Stimulated activated CD4-positive, alpha-beta T cell treated with anti-CD3 and anti-CD28 coated beads, TNF-alpha, amount 100 ng/mL, for 1 hour (primary cell): ENCODE measurements at places on chromosomes 16 and 17.

DNA sequence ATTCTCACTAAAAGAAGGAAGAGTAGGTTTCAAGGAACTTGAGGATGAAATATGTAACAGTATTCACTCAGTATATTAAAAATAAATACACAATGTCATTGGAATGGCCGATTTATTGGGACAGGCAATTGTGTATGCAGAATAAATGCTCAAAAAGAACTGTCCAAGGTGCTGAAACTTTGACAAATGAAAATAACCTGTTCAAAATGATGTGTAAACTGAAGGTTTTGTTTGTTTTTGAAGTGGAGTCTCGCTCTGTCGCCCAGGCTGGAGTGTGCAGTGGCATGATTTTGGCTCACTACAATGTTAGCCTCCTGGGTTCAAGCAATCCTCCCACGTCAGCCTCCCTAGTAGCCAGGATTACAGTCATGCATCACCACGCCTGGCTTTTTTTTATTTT is 318.7 kb upstream of the RBFOX1 start:
- no peak for DNase-seq

DNA sequence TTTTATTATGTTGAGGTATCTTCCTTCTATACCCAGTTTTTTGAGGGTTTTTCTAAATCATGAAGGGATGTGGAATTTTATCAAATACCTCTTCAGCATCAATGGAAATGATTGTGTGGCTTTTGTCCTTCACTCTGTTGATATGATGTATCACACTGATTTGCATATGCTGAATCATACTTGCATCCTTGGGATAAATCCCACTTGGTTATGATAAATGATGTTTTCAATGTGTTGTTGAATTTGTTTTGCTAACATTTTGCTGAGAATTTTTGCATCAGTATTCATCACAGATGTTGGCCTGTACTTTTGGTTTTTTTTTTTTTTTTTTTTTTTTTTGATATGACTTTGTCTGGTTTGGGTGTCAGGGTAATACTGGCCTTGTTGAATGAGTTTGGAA is 23.1 kb downstream of the CD300LB start:
- DNase-seq = no peak

DNA sequence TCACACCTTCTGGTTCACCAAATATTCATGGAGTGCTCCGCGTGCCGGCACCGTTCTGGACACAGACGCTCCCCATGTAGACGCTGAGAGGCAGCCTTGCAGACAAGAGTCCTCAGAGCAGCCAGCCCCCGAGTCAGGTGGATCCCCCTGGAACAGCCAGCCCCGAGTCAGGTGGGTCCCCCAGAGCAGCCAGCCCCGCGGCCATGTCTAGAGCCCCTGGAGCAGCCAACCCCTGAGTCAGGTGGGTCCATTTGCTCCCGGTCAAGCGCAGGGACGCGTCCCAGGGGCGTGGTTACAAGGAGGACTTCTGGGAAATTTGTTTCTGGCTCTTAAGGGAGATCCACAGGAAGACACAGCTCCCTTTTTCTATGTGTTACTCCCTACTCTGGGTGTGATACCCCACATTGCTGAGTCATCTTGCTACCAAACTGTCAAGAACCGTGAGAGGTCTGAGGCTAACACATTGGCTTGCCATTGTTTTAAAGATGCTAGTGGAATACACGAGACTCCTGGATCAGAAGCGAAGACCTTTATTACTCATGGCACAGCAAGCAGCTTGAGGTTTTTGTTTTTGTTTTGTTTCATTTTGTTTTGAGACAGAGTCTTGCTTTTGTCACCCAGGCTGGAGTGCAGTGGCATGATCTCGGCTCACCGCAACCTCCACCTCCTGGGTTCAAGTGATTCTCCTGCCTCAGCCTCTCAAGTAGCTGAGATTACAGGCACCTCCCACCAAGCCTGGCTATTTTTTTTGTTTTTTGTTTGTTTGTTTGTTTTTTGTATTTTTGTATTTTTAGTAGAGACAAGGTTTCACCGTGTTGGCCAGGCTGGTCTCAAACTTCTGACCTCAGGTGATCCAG is 43.3 kb upstream of the CBFA2T3 start:
- no peak for DNase-seq

GRCh38 chr16:68035227-68035626 is 12.1 kb downstream of the DUS2 start:
- DNase-seq = no peak

- DNase-seq = no peak
Observed at GRCh38 chr16:56742030-56742984, 12.4 kb downstream of the NUP93 start.

GRCh38 chr17:78258323-78259191 is 27.1 kb downstream of the TMEM235 start:
- peak; percentile 52 for DNase-seq

GRCh38 chr16:49503256-49504022 is 129.8 kb downstream of the C16orf78 start:
- no peak for DNase-seq

GRCh38 chr16:88649924-88650748 is 717 bp downstream of the CYBA start:
- no peak for DNase-seq

GRCh38 chr16:84751241-84751640 is 51.4 kb downstream of the USP10 start:
- DNase-seq = no peak

- DNase-seq = no peak
Observed at GRCh38 chr17:66791347-66791746, 43.6 kb upstream of the CACNG5 start.

GRCh38 chr17:74740641-74741387 is 3.8 kb downstream of the RAB37 start:
- DNase-seq = no peak

- DNase-seq = no peak
Observed at GRCh38 chr16:4783251-4783950, 4.7 kb downstream of the SEPTIN12 start.

GRCh38 chr16:5215901-5216300 is 118.3 kb upstream of the EEF2KMT start:
- DNase-seq = no peak

DNA sequence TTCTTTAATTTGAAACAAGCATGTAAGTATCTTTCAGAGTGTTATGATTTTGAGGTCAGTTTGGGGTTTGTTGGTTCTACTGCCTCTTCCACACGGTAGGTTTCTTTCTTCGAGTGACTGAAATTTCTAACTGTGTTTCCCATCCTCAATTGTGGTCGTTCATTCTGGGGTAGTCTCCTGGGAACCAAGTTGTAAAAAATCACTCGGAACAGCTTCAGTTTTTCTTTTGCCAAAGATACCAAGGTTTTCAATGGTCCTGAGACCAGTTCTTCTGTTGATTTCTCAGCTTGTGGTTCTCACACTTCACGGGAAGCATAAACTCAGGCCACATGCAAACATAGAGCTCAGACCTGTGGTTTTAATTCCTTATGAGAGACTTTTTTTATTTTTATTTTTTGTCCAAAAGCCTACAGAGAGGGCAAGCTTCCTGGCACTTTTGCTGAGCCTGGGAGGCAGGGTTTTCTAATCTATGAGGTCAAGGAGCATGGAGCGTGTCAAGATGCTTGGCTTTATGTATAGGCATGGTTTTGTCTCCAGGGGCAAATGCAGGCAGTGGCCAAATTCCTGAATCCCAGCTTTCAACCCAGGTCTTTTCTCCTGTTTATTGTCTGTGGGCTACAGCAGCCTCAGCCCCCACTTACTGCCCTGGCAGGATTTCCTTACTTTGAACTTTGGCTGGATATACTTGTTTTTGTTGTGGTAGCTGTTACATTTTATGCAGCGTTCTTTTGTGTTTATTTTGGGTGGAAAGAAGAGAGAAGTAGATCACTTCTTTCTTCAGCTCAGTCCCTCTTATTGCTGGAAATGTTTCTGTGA is 32.9 kb downstream of the HS3ST3A1 start:
- no peak for DNase-seq

DNA sequence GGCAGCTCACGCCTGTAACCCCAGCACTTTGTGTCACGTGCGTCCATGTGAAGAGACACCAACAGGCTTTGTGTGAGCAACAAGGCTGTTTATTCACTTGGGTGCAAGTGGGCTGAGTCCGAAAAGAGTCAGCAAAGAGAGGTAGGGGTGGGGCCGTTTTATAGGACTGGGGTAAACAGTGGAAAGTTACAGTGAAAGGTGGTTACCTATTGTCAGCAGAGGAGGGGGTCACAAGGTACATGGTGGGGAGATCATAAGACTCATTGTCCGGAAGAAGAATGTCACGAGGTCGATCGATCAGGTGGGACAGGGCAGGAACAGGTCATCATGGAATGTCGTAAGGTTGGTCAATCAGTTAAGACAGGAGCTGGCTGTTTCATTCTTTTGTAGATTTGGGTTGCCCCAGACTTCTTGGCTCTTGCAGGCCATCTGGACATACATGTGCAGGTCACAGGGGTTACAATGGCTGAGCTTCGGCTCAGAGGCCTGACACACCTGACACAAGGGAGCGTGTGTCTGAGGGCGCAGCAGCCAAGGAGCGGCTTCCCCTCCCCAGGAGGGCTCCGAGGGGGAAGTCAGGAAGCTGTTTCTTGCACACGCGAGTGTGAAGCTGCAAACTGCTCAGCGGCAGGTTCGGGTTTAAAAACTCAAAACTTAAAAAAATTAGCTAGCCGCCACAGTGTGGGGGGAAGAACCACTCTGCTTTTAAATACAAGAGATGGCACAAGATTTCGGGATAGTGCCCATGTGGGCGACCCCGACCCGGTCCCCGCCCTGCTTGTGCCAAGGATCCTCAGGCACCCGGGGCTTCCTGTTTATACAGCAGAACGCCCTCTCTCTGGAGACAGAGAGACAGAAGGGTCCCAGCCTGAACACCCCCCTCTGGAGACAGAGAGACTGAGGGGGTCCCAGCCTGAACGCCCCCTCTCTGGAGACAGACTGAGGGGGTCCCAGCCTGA is 12.4 kb upstream of the TEX19 start:
- DNase-seq = no peak

- no peak for DNase-seq
Observed at GRCh38 chr17:31068291-31068690, 26.5 kb upstream of the NF1 start.

GRCh38 chr16:8964462-8964861 is 756 bp upstream of the USP7 start:
- no peak for DNase-seq

GRCh38 chr17:74875155-74875976 is 2.6 kb upstream of the FDXR start:
- DNase-seq = no peak

GRCh38 chr16:88533381-88533917 is 36.8 kb upstream of the ZC3H18 start:
- DNase-seq = no peak

DNA sequence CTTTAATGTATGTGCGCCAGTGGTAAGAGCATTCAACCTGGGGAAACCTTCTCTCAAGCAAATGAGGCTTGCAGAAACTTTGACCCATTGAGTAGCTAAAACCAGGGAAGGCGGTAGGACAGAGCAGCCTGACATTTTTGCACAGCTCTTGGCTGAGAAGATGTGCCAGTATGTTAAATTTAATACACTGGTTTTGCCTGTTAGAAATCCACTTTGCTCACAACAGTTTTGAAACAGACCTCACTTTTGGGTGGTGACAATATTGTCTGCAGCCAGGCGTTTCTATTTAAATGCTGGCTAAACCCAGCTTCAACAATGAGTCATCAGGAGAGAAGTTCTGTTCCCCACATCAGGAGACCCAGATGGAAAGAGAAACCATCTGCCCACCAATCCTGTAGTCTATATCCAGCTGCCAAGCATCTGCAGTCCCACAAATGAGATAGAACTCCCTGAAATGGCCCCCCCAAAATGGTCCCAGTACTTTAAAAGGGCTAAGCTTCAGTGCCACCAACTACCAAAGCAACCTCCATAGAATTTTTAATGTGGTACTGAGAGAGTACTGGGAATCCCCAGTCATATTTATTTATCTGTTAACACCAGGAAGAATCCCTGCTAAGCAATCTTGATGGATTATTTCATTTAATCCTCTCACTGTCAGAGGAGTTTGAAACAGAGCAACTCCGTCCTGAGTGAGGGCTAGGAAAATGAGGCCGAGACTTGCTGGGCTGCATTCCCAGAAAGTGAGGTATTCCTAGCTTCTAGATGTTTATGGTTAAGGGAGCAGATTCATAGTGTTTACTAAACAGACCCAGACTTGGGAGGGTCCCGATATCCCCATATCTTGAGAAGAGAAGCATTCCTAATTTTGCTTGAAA is 29.0 kb upstream of the CLEC3A start:
- no peak for DNase-seq

DNA sequence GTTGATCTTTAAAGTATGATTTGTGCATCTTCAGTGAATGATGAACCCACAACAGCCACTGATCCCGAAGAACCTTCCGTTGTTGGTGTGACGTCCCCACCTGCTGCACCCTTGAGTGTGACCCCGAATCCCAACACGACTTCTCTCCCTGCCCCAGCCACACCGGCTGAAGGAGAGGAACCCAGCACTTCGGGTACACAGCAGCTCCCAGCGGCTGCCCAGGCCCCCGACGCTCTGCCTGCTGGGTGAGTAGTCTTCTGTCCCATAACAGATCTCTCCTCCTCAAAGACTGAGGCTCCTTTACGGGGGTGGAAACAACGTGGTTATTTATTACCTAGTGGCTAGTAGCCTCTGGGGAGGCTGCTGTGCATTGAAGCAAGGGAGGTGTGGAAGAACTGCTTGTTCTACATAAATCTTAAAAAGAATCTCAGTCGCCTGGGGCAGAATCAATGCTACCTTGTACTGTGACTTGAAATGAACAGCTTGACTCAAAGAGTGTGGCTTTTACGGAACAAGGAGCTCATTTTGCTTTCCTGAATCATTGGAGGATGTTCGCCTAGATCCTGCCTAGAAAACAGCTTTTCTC is 63.0 kb upstream of the CLEC18A start:
- no peak for DNase-seq

DNA sequence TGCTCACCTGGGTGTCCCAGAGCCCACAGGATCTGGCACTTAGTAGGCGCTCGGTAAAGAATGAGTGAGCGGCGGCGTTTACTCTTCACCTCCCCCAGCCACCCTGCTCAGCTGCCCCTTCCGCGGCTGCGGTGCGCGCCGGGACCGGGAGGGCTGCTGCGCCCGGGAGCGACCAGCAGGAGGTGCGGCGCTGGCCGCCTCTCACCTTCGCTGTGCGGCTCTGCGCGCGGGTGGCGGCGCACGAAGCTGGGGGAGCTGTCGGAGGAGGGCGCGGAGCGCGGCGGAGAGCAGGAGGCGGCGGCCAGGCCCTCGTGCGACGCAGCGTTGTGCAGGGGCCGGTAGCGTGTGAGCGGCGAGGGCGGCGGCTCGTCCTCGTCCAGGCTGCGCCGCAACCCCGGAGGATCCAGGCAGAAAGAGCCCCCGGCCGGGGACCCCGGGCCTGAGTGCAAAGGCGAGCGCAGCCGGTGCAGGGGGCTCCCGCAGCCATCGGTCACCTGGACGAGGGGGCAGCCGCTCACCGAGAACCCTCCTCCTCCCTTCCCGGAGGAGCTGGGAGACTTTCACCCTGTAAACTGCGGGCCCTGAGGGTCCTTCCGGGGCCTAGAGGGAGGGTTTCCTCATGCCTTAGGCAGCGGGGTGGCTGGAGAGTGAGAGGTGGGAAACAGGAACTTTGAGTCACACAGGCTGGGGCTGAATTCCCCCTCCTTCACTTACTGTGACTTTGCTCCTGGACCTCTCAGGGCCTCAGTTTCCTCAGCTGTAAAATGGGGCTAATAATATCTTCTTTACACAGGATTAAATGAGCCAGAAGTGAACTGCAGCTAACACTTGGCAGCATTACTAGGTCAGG is 12.5 kb downstream of the SAMD14 start:
- DNase-seq = peak; percentile 31
